NCI-H1092 (cell line): ENCODE measurements at places on chromosomes 5 and 9.

- DNase-seq = no peak
These were observed 13.8 kb downstream of the WHRN start for GRCh38 chr9:114491430-114492003.

DNA sequence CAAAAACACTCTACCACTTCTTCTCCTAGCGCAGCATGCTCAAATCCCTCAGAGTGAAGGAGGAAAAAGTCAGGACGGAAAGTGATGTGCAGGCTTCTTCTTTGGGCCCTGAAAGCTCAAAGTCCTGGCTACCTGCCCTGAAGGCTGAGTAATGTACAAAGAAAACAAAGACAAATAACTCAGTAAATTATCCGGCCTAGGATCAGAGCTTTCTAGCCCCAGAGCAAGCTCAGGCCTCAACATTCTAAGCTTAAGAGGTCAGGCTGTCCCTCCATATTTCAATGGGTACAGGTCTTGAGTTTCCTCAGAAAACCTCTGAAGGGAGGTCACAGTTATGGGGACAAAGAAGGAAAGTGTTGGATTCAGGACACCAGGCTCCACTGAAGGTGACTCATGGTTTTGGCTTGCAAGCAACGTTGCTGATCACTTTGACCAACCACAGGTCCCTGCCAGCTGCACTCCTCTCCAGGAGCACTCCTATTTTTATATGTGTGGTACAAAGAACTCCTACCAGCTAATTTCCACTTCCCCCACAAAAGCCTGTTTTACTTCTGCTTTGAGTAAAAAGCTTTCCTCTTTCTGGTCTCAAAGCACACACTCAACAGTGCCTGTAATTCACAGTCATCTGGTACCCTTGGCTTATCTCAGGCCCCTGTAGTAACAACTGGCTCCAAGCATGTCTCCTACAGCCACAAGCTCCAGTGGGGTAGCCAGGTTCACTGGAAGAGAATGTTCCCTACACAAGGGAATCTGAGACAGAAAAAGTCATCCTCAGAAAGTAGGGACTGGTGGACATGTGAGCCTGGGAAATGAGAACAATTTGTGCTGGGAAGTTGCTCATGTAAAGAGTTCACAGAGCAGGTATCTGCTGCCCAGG lies 115.7 kb downstream of the UGCG start:
- DNase-seq = no peak

DNA sequence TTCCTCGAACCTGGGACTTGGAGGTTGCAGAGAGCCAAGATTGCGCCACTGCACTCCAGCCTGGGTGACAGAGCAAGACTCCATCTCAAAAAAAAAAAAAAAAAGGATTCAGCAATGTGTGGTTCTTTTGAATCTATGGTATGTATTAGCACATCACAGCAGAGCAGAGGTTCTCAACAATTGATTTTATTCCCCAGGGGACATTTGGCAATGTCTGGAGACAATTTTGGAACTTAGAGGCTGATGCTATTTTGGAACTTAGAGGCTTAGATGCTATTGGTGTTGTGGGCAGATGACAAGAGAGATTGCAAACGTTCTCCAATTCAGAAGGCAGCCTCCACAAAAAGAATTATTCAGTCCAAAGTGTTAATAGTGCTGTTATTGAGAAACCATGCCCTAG lies 115.2 kb downstream of the TMC1 start:
- DNase-seq = no peak

DNA sequence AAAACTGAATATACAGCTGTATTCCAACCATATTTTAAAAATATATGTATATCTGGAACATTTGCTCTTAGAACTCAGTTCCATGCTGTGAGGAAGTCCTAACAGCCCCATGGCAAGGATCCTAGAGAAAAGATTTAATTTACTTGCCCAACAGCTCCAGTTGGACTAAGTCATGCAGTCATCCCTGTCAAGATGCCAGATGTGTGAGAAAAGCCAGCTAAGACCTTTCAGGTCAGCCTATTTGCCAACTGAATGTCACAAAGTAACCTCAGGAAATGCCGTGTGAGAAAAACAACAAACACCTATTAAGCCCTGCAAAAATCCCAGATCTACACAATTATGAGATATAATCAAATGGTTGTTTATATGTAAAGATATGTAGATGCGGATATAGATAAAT lies 416.3 kb downstream of the NR2F1-AS1 start:
- DNase-seq = no peak

- no peak for DNase-seq
These were observed 96.3 kb downstream of the ANKRD33B start for GRCh38 chr5:10660135-10660534.

DNA sequence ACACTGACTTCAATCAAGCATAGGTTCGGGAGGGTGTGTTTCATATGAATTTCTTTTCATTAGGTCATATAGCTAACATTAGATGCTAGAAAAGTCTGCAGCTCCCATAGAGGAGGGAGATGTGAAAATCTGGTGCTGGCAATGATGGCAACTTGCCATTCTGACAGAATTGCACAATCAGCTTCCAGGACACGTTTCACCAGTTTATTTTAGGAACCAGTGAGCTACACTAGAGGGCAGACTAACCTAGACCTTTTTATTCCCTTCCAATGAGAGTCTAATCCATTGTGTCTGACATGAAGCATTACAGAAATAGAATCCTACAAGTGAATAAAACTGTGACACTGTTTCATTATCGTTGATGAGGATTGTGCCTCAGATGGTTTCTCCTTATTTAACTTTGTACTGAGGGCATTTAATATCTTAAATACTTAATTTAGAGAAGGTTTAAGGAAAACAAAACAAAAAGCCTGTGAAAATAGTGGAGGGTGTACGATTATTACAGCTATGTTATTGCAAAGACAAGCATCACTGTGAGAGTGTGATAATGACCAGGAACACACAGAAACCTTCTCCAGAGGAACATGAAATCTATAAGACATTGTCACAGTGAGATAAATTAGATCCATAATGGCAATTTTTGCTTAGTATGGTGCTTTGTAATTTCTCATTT lies 363.3 kb upstream of the RPS23 start:
- peak; percentile 23 for DNase-seq

- DNase-seq = no peak
These were observed 222.4 kb upstream of the IRX4 start for GRCh38 chr5:2105141-2105540.

DNA sequence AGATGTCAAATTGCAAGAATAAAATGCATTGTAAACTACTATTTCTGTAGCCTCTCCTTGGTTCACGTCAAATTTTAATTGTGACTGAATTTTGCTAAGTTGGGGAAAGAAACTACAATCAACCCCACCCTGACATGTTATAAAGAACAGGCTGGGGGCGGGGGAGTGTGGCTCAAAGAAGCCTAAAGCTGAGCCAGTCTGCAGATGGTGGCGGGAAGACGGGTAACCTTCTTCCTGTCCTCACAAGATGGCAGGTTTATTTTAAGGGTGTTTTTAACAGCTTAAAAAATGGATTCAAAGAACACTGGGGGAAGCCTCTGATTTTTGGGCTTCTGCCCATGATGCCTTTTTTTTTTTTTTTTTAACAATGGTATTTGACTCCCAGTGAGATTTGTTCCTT lies 68.5 kb upstream of the MELK start:
- DNase-seq = no peak

DNA sequence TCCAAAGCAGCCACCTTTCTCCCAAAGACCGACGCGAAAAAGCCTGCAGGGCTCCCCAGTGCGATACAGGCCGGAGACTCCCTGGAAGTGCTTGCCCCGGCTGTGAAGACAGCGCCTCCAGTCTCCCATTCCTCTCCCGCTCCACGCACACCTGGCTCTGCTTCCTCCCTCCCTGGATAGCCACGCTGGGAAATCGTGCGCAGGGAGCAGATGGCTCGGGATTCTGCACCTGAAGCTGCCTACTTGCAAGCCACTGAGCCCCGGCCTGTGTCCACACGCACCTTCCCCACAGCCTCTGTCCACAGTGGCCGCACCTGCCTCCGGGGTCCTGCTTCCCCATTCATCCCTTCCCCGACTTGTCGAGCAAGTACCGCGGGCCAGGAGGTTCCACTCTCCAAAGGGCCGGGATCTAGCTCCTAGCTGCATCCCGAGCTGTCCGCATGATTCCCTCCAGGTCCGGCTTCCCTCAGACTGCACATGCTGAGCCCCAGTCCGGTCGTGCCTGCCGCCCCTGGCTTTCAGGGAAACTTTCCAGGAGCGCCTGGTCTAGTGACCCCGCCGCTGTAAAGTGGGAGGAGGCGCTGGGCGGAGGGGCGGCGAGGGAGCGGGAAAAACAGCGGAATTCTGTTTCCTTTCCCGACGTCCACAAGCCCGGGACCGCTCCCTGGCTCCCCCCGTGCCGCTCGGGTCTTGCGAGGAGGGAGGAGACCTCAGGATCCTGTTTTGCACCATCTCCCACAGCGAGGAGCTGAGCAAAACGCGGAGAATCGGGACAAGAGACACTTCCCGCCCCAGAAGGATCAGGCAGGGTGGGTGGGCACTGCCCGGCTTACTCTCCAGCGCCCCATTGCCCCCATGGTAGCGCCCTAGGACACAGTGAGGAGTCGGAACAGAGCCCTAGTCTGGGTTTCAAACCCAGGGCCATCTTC lies 2.0 kb downstream of the SEMA6A start:
- DNase-seq = no peak

DNA sequence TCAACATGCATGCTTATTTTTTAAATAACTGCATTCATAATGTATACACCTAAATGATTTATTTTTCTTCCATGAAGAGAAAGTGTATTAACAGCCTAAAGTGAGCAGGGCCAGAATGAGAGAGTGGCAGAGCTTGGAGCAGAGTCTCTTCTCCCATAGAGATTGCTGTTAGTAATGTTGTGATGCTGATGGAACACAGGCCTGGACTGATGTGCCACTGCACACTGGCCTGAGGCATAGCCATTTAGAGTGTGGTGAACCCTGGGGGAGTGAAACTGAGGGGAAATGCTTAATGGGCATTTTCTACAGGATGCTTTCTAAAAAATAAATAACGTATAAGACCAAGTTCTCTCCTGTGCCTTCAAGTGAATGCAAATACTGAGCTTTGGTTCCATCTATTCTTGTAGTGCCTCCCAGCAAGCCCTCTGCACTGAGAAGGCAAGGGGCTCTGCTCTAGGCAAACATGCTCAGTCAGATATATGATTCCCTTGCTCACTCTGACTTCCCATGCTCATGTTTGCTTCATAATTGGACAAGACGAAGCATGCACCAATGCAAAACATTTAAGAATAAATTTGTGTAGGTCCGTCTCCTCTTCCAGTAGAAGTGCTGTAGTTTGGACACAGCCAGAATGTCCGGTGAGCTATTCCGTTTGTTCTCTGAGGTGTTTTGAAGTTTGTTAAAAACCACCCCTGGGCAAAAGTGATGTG lies 185.7 kb downstream of the PBX3 start:
- no peak for DNase-seq

- no peak for DNase-seq
These were observed 7.2 kb downstream of the EPB41L4A start for GRCh38 chr5:112411903-112412302.

DNA sequence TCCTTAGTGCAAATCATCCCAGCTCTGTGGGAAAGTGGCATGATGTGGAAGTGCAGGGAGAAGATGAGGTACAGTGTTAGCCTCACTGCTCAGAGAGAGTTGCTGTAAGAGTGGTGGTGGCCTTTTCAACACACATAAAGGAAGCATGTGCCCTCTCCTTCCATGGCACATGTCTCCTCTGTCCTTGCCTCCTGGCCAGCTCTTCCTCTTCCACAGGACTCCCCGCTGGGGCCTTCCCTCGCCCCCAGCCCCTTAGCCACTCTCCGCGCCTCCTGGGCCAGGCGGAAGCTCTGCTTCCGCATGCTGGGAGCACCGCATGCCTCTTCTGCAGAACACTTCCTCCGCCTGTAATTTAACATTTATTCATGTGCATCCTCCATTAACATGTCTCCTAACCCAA lies 4.8 kb upstream of the KCNMB1 start:
- no peak for DNase-seq

DNA sequence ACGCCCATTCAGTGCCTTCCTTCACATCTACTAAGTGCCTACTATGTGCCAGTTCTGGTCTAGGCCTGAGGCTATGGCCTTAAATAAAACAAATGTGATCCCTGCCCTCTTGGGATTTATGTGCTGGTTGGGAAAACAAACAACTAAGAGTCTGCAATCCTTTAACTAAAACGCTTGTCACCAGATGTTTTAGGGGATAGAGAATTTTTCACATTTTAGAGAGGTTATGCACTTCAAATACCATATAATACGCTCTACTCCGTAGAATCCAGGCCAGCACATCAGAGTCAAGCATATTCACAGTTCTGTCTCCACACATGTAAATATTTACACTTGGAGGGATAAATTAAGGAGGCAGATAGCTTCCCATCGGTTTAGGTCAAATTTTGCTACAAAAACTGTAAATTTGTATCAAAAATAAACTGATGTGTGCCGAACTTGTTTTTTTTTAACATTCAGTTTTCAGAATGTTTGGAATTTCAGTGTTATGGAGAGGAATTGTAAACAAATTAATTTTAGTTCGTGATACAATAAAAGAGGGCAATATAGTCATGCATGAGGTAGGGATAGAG lies 22.0 kb upstream of the ADRA1B start:
- no peak for DNase-seq

DNA sequence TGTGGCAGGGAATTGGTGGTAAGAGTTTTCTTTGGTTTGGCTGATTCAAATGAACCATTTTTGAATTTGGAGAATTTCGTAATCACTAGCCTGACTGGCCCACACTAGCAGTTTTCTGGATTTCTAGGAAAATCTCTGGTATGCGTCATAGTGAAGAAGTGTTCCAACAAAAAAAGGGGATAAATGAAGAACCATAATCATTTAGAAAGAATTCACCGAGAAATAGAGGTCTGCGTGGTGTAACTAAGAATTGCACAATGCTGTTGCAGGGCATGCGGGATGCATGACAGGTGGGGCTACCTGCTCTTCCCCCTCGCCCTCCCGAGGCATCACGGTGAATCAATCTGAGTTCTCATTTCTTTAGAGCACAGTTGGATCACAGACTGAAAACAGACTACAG lies 232.3 kb upstream of the PAPPA start:
- DNase-seq = no peak

DNA sequence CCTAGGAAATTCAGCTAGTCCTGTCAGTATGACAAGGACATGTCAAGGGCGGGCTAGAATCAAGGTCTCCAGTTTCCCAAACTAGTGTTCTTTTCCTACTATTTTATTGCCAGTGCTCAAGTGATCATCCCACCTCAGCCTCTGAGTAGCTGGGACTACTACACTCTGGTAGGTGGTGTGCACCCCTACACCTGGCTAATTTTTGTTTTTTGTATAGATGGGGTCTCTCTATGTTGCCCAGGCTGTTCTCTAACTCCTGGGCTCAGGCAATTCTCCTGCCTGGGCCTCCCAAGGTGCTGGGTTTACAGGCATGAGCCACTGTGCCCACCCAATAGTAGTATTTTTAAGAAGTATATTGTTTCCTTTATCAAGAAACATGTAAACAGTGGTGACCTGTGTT lies 54.0 kb downstream of the C9orf85 start:
- no peak for DNase-seq

- DNase-seq = no peak
These were observed 66.5 kb upstream of the HSPA9 start for GRCh38 chr5:138641547-138642298.
